ENCODE measurements at places on chromosomes 1 and 21.

GRCh38 chr1:169031566-169032224 lies 74.8 kb upstream of the ATP1B1 start:
- no peak for DNase-seq

DNA sequence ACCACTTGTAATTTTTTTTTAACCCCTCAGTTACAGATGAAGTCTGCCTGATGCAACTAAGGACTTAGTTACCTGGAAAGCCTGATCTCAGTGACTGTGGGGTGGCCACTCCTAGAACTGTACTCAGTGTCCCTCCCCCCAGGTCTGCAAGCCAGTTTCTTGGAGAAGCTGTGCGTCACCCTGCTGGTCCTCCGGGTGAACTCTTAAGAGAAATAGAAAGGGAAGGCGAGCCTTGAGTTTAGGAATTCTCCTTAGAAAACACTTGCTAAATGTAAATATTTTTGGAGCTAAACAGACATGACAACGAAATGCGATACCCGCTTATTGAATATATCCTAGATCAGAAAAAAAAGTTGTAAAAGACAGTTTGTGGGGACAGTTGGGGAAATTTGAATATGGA lies 730 bp downstream of the SLC16A4 start:
- peak; percentile 87 for DNase-seq

GRCh38 chr1:158951956-158952355 lies 20.6 kb downstream of the PYHIN1 start:
- DNase-seq = no peak

DNA sequence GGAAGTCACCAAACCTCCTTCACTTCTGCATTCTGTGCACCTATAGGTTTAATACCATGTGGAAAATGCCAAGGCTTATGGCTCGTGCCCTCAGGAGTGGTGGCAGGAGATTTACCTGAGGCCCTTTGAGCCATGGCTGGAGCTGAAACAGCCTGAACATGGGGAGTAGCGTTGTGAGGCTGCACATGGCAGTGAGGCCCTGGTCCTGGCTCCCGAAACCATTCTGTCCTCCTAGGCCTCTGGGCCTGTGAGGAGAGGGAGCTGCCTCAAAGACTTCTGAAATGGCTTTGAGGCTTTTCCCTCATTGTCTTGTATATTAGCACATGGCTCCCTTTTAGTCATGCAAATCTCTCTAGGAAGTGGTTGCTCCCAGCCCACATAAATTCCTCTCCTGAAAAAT lies 20.6 kb downstream of the PTGFR start:
- DNase-seq = no peak

DNA sequence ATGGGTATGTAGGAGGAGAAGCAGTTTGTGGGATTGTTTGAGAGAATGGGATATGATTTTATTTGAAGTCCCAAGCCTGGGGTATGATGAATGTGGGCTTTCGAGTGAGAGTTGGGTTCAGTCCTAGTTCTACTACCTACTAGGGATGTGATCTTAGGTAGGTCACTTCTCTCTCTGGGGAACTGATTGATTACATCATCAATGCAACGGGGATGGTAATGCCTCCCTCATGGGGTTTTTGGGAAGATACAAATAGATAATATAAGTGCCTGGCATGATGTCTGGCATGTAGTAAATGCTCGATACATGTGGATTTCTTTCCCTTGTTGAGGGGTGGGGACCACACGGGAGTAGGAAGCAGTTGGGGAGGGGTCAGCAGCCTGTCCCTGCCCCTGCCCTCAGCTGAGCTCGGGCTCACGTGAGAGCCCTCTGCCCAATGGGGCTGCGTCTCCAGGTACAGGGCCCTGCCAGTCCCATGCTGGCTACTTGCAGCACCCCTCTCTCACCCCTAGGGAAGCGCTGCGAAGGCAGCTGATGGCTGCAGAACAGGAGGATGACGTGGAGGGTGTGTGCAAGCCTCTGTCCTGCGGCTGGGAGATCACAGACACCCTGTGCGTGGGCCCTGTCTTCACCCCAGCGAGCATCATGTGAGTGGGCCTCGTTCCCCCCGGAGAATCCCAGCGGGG lies 38.7 kb downstream of the AZIN2 start:
- DNase-seq = no peak

GRCh38 chr1:184041731-184042130 lies 4.2 kb upstream of the COLGALT2 start:
- DNase-seq = no peak

GRCh38 chr1:173554541-173555250 lies 48.2 kb downstream of the SLC9C2 start:
- DNase-seq = no peak

DNA sequence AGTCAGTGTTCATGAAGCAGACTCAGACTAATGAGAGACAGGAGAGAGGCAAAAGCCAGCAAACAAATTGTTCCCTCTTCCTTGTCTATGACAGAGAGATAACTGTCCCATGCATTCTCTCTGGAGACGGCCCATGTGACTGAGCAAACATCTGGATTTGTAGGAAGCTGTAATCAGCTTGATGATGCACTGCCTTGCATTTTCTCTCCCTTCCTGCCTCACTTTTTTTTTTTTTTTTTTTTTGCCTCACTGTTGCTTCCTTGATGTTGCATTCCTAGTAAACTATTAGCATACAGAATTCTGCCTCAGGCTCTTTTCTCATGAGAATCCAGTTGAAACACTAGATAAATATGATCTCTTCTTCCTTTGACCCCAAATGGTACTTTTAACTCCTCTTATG lies 134.5 kb downstream of the HHIPL2 start:
- no peak for DNase-seq

- DNase-seq = no peak
Observed at GRCh38 chr1:87120779-87121178, 206.3 kb downstream of the HS2ST1 start.

DNA sequence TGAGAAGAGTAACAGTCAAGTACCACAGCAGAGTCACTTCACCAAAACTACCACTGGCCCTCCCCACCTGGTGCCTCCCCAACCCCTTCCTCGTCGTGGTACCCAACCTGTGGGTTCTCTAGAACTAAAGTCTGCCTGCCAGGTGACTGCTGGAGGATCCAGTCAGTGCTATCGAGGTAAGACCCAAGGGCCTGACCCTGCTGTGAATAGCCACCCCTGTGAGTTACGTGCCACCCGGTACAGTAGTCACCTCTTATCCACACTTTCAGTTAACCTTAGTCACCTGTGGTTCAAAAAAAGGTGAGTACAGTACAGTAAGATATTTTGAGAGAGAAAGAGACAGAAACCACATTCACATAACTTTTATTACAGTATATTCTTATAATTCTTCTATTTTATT lies 16.5 kb downstream of the TTF2 start:
- no peak for DNase-seq

DNA sequence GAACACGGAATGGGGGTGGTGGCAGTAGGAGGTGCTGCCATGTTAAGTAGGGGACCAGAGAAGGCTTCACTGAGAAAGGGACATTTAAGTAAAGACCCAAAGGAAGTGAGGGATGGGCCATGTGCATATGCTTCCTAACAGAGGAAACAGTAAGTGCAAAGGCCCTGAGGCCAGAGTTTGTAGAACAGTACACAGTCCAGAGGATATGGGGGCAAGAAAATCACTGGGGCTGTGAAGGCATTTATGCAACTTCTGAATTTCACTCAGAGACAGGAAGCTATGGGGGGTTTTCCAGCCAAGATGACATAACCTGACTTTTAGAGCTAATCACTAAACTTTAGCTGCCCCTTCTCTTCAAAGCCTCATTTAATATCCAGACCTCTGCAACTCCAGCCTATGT lies 202.5 kb upstream of the EDN2 start:
- no peak for DNase-seq

GRCh38 chr1:2279210-2279639 lies 51.1 kb downstream of the SKI start:
- DNase-seq = peak; percentile 55

DNA sequence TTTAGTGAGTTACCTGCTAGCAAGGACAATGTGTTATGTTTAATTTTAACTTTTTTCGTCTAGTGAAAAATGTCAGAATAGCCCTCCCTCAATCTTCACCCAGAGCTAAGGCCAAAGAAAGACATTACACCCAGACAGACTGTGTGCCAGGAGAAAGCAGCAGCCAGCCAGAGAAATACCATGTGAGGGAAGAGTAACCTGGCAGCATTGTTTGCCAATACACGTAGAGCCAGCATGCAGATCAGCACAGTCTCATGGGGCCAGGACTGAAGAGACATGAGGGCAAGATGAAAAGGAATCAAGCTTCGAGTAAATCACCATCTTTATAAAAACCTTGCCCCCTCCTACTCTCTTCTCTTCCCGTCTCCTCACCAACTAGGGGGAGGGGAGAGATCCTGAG lies 88.5 kb upstream of the ADAR start:
- DNase-seq = no peak

- DNase-seq = no peak
Observed at GRCh38 chr1:220817907-220818306, 31.2 kb downstream of the MTARC1 start.

DNA sequence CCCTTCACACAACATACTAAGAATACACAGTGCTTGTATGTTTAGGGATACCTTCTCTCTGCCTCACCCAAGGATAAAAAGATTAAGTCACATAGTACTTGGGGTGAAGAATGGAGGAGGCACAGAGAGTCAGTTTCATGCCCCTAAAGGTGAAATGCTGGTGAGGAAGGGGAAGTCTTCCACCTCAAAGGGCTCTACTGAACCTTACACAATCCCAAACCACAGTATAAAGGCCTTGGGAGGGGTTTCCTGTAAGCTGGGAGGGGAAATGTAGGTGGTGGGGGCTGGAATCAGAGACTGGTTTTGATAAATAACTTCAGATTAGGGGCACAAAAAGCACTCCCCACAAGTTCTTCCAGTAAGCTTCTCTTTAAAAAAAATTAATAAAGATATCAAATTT lies 3.5 kb downstream of the MINDY1 start:
- DNase-seq = no peak

DNA sequence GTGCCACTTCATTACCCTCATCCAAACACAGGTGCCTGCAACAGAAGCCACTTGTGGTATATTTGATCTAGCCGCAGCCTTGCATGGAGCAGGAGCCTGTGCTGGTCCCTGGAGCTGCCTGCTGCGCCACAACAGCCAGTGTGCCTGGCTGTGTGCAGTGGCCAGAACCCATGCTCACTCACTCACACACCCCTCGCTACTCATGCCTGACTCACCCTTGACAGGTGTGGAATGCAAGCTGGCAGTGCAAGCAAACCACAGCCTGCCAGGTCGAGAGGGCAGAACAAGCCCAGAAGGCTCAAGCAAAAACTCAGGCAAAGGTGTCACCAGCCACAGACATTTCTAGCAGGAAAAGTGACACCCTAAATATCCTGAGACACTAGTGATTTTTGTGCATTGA lies 1510.9 kb downstream of the KCNT2 start:
- DNase-seq = no peak

DNA sequence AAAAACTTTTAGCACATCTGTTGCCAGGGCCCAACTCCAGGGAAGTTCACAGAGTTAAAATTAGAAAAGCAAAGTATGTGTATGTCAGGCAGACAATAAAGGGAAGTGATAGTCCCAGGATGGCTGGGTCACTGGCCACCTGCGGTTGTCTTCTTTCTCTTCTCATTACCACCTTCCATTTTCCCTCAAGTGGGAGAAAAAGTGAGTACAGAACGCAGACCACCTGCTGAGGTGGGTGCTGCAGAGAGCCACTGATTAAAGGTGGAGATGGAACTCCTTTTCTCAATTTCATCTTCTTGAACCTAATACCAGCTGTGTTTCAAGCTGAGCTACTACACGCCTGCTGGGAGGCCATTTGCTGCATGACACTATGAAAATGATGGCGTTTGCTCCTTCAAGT lies 88.8 kb upstream of the PDE4B start:
- no peak for DNase-seq

- peak; percentile 20 for DNase-seq
Observed at GRCh38 chr1:152170287-152170905, 11.4 kb upstream of the RPTN start.

DNA sequence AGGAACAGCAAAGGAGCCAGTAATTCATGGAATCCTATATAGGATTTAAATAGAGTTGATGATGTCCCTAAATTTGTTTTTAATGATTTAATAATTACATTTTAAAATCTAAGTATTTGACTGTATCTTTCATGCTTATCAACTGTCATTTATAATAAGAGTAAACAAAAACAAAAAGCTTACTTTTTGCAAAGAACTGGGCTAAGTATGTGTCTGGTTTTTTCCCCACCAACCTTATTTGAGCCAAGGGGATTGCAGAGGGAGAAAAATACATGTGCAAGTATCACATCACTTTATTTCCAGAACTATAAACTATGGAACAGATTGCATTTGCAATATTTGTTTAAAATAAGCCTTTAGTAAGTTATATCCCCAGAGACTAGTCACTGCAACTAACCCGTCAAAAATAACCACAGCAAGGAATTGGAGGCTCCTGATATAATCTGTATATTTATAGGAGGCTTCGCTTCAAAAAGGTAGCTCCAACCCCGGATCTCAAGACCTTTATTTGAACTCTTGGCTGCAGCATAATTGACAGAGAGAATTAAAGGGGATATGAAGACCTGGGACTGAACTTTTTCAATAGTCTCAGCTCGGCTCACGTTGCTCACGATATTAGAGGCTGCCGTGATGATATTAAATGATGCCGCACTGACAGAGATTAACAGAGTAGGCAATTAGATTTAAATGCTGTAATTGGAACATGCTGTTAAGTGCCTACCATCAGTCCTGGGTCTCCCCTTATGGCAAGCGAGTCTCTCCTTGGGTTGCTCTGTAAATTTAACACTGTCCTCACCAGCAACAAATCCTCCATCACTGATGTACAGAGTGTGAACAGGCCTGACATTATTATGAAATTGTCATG lies 329.1 kb upstream of the NFIA start:
- no peak for DNase-seq

GRCh38 chr1:235954306-235955283 lies 87.9 kb upstream of the LYST start:
- no peak for DNase-seq

GRCh38 chr1:41608211-41608610 lies 123.7 kb upstream of the EDN2 start:
- DNase-seq = no peak

DNA sequence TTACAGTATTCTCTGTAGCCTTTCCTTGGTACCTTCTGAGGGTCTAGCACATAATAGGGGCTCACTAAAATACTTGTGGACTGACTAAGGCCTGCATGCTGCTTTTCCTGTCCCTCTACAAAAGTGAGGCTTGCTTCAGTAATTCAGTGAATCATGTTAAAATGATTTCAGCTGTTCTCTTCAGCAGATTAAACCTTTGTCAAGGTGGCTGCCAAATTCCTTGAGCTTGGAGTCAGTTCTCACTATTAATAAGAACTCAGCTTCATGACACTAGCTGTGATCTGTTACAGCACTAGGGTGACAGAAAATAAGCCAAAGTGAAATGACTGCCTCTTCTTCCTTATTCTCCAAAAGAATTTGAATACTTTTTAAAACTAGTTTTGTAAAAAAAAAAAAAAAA lies 128.8 kb downstream of the KCNN3 start:
- DNase-seq = no peak

Data from MG63 (cell line).